ENCODE measurements at places on chromosomes 3 and 15.

DNA sequence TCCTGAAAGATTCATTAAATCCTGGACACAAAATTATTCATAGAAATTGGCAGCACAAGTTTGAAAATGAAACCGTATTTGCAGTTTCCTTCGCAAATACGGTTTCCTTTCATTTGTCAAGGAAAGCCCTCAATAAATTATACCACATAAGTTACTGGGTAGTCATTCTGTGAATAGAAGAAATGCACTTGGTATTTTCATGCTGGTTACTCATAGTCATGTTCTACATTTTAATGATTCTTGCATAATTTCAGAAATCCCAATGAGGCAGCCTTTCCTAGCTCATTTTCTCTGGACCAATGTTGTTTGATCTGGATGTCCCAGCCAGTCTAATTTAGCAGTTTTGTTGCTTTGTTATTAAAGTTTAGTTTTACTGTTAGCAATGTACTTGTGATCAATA lies 43.2 kb downstream of the MINAR1 start:
- DNase-seq = no peak

GRCh38 chr3:126959921-126960603 lies 22.9 kb upstream of the PLXNA1 start:
- no peak for DNase-seq

GRCh38 chr3:136473716-136474326 lies 223.7 kb downstream of the PCCB start:
- DNase-seq = no peak

- DNase-seq = no peak
Measured at GRCh38 chr15:36701336-36701735, 121.9 kb downstream of the CDIN1 start.

DNA sequence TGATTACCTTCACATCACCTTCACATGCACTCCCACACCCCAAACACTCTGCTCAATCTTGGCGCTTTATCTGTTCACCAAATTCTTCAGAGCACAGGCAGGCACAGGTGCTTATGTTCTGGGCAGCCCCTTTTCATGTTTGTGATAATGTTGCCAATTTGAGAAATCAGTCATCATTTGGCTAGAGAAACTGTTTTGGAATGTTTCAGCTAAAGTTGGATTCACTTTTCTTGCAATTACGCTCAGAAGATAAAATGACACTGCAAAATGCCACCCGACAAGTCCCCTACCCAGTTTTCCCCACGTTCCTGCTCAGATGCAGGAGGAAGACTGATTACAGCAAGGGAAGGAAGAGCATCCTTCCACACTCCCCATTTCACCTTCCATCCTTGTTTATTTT lies 192.9 kb upstream of the LRRN1 start:
- no peak for DNase-seq
